ENCODE measurements at places on chromosomes 2 and 18. TPM values are rescaled to one million over a fixed set of nuclear protein-coding genes. Genes with fewer than 3 reads are reported as not detected.

DNA sequence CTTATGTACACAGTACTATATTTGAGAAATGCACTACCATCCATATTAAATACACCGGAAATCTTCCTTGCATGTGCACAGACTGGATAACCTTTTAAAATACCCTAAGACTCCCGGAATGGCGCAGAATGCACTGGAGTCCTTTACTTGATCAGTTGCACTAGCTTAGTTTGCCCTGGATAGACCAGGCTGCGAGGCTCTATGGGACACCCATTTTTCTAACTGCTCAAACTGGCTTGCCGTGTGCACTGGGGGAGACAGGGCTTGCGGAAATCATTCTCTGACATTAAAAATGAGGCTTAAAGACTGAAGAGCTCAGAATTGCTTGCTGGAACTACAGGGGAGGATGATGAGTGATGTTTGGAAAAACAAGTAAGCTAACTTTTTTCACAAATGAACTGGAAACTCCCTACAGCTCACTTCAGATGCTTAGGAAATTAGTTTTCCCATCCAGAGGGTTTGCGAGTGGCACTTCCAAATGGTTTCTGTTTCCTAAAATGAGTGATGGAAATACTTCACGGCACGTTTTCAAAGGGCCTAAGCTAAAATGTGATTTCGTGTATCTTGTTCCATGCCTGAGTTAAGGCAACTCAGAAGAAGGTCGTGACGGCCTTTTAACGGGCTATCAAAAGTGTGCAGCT, 2.7 kb downstream of the NCK2 start:
- no peak for DNase-seq

Gene MEP1B
- total RNA-seq: not detected

- DNase-seq: no peak
Measured at GRCh38 chr18:27081701-27082100, 103.4 kb downstream of the CHST9 start.

Gene GKN2
- total RNA-seq: not detected

DNA sequence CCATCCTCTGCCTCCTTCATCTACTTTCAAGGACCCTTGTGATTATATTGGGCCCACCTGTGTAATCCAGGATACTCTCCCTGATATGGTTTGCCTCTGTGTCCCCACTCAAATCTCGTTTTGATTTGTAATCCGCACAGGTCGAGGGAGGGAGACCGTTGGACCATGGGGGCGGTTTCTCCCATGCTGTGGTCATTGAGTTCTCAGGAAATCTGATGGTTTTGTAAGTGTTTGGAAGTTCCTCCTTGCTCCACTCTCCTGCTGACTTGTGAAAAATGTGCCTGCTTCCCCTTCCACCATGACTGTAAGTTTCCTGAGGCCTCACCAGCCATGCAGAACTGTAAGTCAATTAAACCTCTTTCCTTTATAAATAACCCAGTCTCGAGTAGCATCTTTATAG, 42.0 kb upstream of the EML6 start:
- no peak for DNase-seq

- no peak for DNase-seq
Measured at GRCh38 chr2:177909962-177910361, 162.6 kb downstream of the PDE11A start.

Gene UGT1A10
- total RNA-seq: not detected

- DNase-seq: no peak
Measured at GRCh38 chr2:12479065-12479601, 237.6 kb upstream of the TRIB2 start.

GRCh38 chr2:21070341-21071257, 26.7 kb upstream of the APOB start:
- DNase-seq: no peak

Gene HOXD13
- 11.0 TPM for total RNA-seq

GRCh38 chr2:162030363-162031190, 43.4 kb downstream of the DPP4 start:
- no peak for DNase-seq

DNA sequence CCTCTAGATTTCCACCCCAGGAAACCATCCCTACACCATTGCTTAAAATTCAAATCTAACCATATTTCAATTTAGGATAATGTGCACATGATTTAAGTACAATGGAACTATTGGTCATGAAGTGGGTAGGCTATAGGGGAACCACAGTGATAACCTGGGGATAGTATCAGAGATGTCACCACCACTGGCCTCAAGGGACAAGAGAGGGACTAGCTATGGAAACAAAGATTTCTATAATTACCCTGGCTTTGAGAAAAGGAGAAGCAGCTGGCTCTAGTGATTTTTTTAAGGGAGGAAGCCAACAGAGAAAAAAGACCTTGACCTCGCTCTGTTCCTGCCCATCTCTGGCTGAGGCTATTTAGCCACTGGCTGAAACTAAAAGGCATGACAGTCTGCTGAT, 132.0 kb downstream of the MEP1B start:
- no peak for DNase-seq

- DNase-seq: no peak
Measured at GRCh38 chr2:174399171-174399570, 3.6 kb downstream of the SCRN3 start.

DNA sequence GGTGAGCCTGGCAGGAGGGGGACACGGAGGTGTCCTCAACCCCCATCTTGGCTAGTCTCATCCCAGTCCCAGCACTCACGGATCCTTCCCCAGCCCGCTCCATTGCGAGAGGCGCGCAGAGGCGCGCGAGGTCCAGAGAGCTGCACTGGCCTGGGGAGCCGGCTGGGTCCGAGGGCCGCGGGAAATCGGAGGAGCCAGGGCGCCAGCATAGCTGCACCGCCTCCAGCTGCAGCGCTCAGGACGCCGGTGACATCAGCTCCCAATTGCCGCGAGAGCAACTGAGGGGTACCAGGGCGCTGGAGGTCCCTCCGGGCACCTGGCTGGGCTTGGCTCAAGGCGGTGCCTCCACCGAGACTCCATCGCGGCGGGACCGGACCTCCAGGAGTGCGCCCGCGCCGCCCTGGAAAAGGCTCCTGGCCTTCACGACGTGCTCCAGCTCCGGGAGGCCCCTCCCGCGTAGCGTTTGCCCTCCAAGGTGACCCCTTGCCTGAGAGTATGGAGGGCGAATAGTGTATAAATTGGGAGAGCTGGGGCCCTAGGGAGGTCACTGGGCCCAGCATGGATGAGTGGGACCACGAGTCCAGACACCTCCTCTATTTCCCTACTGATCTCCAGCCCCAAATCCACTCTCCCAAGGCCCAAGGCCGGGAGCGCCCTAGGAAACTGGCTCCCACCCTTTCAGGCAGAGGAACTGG, 5.5 kb downstream of the RTKN start:
- DNase-seq: no peak

DNA sequence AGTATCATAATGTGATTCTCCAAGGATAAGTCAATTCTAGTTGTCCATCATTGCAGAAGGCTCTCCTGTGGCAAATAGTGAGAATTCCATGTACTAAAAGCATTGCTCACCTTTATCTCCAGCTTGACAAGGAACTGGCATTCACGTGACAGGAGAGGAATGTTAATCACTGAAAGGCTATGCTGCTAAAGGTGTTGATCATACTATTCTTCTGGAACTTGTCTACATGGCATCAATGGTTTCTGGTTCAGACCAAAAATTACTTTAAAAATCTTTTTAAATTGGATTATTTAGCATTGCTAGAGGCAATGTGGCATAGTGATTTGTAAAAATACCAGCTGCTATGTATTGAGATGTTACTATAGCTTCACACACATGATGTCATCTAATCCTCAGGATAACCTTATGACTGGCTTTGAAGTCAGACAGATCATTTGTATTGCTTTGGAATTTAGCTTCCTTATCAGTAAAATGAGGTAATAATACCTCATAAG, 414.4 kb downstream of the MTX2 start:
- DNase-seq: no peak

Gene DNAH6
- total RNA-seq: not detected

- no peak for DNase-seq
Measured at GRCh38 chr18:6878556-6879297, 149.2 kb downstream of the ARHGAP28 start.

DNA sequence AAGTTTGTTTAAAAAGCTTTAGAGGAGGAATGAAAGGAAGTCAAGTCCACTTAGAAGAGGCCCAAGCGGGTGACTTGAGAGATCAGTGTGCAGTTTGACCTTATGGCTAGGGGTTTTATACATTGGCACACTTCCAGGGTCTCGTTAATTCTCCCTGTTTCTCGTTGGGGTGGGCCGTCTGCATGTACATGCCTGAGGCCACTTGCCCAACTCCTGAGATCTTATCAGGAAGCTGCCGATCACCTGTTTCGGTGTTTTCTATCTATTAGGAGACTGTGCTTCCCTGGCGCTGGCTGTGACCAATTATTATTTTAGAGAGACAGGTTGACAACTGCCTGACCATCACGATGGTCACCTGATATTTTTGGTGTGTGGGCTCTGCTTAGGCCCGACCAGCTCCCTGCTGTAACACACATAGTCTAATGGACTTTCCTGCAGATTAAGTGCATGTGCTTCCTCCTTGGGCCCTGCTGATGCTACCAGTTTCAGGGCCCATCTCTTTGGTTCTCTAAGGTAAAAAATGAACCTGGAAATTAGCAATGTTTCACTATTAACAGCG, 31.0 kb upstream of the MSH6 start:
- DNase-seq: peak; percentile 58

DNA sequence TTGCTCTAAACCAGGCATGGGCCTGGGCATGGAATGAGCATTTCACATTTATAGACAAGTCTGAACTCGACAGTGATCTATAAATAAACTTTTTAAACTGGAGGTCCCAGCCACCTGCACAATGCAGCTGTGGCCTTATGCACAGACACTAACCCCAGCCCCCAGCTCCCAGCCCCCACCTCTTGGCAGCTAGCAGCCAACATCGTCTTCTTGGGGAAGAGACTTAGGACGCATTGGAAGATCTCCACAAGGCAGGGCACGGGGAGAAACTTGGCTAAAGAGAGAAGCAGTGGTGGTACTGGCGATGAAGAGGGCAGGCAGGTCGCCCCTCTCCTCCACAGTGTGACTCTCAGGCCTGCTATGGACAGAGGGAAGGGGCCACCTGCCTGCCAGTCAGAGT, 213.2 kb downstream of the ANAPC1 start:
- no peak for DNase-seq

Gene GAD1
- total RNA-seq: 10.9 TPM

Gene TRAK2
- total RNA-seq: 14.8 TPM

GRCh38 chr18:63099091-63099840, 220.3 kb downstream of the BCL2 start:
- no peak for DNase-seq

Gene CCL20
- 4.3 TPM for total RNA-seq

Gene FOXD4L1
- total RNA-seq: 1.0 TPM

Gene ITPRIPL1
- 27.1 TPM for total RNA-seq

GRCh38 chr2:45191976-45192375, 182.7 kb upstream of the SIX2 start:
- peak; percentile 31 for DNase-seq

GRCh38 chr2:101714118-101714517, 16.6 kb downstream of the MAP4K4 start:
- no peak for DNase-seq

DNA sequence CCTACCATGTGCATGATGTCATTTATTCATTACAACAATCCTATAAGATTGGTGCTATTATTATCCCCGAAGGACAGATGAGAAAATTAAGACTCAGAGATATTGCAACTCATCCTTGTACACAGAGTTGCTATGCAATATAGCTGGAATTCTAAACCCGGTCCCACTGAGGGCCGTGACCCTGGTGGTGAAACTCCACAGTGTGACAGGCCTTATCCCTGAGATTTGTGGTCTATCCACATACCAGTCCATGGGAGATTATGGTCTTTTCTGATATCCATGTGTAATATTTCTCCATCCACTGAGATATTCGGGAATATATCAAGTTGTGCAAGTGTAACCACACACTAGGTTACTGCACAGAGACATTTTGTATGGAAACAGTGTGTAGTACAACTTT, 305.2 kb downstream of the TXNL1 start:
- no peak for DNase-seq

GRCh38 chr18:26941584-26941983, 76.1 kb upstream of the AQP4 start:
- DNase-seq: no peak

DNA sequence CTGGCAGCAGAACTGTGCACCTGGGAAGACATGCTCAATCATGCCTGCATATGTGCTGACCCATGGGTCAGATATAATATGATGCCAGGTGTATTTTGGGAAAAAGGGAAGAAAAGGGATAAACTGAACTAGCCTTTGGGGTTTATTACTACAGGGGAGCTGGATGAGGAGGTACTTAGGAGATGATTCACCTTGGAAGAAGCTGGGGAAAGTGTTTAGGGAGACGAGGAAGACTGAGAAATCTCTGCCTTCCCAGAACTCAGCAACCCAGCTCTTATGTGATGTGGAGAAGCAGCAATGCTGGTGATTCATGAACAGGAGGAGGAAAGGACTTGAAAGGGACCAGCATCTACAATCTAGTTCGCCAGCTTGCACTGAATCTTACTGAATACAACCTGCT, 110.2 kb downstream of the BARD1 start:
- no peak for DNase-seq

Gene TEX44
- total RNA-seq: not detected

DNA sequence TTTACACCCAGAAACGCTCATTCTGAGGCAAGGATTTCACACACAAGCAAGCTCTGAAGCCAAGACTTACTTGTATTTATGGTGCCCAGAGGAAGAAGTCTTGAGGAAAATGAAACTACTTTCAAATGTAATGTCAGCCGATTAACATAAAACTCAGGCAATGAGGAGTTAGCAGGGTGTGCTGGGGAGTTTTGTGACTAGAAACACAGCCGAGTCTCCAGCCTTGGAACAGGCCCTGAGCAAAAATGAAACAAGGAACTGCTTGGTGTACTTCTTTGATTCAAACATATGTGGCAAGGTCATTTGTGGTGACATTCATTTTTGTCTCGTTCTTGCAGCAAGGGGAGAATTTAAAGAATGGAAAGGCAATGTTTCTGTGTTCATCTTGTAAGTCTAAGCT, 4.5 kb downstream of the DYTN start:
- no peak for DNase-seq

DNA sequence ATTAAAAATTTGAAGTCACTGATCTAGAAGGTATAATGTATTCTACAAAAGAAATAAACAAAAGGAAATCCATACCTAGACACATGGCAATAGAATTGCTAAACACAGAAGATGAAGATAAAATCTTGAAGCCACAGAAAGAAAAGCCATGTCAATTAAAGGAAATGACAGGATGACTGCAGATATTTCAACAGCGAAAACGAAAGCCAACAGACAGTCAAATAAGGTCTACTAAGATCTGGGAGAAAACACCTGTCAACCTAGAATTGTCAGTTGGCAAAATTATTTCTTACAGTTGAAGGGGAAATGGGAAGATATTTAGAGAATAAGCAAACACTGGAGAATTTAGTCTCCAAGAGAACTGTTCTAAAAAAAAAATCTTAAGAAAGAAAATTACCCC, 39.2 kb downstream of the NETO1 start:
- no peak for DNase-seq

Gene HNMT
- total RNA-seq: 0.04 TPM

Gene MRPL53
- total RNA-seq: 49.6 TPM

GRCh38 chr2:36834731-36835524, 131.4 kb downstream of the STRN start:
- no peak for DNase-seq

Gene CD226
- total RNA-seq: not detected

Gene ERICH2
- total RNA-seq: 0.68 TPM

All from SJCRH30 (cell line).